GM23248 (cell line): ENCODE measurements at places on chromosomes 7 and 10. TPM values are rescaled to one million over a fixed set of nuclear protein-coding genes. Genes with fewer than 3 reads are reported as not detected.
A peak's percentile ranks its signal among the peaks of the same experiment; 100 is the strongest.

DNA sequence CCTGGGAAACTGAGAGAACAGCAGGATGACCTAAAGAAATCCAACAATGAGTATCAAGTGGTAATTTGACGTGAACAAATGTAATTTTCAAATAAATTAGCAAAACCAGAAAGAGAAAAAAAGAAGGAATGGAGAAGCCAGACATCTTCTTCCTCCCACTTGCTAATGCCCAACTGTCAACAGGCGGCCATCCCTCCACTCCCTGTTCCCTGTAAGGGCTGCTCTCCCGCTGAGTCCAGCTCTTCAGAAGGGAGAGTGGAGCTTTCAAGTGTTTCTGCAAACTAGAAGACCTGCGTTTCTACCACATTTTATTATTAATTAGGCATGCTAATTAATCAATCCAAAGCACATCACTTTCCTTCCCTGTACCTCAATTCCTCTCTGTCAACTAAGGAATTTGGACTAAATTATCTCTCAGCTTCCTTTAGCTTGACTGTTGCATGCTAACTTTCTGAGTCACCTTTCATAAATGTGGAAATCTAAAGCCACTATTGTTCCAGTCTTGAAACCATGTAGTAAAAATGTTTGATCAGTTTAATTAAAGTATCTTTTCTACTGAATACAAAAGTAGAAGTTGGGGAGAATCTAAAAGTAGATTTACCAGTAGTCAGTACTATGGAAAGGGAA is 48.4 kb upstream of the CUL1 start:
- DNase-seq: peak; percentile 68

- no peak for DNase-seq
These were observed 146.5 kb downstream of the EGFR start for GRCh38 chr7:55165176-55165861.

DNA sequence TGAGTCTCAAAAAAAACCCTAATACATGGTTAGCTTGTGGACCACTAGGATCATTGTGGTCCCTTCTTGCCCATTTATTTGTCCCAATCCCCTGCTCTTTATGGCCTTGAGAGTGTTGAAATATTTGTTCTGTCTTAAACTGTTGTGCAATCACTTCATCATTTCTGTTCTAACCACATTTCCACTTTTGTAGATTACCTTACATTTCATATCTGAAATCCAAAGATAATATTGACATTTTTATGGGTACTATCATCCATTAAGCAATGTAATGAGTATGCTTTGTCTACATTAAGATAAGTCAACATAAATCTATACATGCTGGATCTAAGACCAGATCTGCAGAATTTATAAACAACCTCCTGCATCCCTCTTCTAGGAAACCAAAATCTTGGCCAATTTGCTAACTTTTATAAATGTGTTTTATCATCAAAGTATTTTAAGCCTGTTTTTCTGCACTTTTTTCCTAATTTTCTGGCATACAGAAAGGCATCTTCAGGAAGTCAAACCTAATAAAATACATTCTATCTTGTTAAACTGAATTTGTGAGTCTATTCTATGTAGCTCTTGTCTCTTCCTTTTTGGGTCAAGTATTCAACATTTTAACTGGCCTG is 359.4 kb upstream of the CELF2 start:
- DNase-seq: peak; percentile 16

GRCh38 chr7:113444261-113444660 is 325.9 kb upstream of the SMIM30 start:
- DNase-seq: peak; percentile 16

DNA sequence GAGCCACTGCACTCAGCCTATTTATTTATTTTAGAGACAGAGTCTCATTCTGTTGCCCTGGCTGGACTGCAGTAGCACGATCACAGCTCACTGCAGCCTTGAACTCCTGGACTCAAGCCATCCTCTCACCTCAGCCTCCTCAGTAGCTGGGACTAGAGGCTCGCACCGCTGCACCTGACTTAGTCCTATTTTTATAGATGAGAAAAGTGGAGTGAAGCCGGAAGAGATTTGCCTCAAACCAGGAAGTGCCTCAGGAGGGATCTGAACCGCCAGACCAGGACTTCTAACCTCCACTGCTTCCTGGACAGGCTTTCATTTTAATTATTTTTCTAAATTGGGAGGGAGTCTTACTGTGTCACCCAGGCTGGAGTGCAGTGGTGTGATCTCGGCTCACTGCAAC is 17.5 kb upstream of the CLIP2 start:
- DNase-seq: no peak

GRCh38 chr10:95578619-95579018 is 17.4 kb upstream of the SORBS1 start:
- DNase-seq: no peak

GRCh38 chr7:56009695-56010094 is 41.5 kb downstream of the PSPH start:
- no peak for DNase-seq

- no peak for DNase-seq
These were observed 98.3 kb downstream of the MKI67 start for GRCh38 chr10:128027822-128028507.

DNA sequence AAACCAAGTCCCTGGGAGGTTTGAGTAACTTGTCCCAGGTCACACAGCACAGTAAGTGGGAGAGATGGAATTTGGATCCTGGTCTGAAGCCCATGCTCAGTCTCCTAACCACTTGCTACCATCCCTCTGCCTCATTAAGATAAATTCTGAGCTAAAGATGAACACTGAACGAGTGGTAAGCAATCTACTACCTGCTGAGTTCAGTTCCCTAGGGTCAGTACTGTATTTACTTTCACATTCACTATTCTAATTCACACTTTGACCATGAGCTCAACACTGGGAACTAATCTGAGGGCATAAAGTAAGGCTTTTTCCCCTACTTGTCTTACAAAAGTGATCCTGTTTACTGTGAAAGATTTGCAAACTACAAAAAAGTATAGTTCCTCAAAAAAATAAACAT is 2.4 kb downstream of the UROS start:
- no peak for DNase-seq

WDR86 gene
- 0.25 TPM in 1 of 2 replicates, not detected in the other for total RNA-seq

CHAT gene
- total RNA-seq: not detected in 2 replicates

THNSL1 gene
- total RNA-seq: 2.7 and 3.0 TPM in 2 replicates

C10orf53 gene
- total RNA-seq: not detected in 2 replicates

CHN2 gene
- total RNA-seq: 1.5 TPM in 1 of 2 replicates, not detected in the other

PRKG1 gene
- total RNA-seq: 21.8 TPM in 2 replicates
